Cardiac muscle cell (in vitro differentiated cells and primary cell): ENCODE measurements at places on chromosomes 13 and 19. TPM values are rescaled to one million over a fixed set of nuclear protein-coding genes. Genes with fewer than 3 reads are reported as not detected.
A peak's percentile ranks its signal among the peaks of the same experiment; 100 is the strongest.

The C19orf73 gene
- 2.1 and 12.5 TPM in 2 replicates for total RNA-seq

The COL4A2 gene
- total RNA-seq, result 285 and 516 TPM in 2 replicates

- DNase-seq, result no peak
These were observed 36.5 kb upstream of the SACS start for GRCh38 chr13:23469951-23470421.

- no peak for DNase-seq
These were observed 3.7 kb upstream of the DOCK9 start for GRCh38 chr13:98981369-98982080.

DNA sequence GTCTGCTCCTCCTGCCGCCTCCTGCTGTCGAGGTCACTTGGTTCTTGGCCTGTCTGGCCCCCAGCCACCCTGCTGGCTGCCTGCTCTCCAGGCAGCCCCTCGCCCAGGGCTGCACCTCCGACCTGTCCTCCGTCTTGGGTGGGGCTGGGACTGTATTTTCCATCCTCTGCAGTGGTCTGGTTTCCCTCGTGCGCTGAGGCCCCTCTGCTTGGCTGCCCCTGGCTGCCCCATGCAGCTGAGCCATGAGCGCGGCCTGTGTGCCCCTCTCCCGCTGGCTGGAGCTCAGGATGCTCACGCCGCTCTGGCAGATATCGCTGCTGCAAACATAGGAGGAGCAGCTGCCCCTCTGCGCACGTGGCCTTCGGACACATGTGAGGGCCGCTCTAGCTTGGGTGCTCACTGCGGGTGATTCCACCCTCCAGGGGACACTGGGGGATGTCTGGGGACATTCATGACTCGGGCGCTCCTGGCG lies 14.0 kb downstream of the UHRF1 start:
- DNase-seq, result no peak

GRCh38 chr13:100951016-100951415 lies 276.4 kb upstream of the TMTC4 start:
- DNase-seq, result no peak

- DNase-seq, result no peak
These were observed 2.8 kb upstream of the ZNF181 start for GRCh38 chr19:34731019-34731829.

DNA sequence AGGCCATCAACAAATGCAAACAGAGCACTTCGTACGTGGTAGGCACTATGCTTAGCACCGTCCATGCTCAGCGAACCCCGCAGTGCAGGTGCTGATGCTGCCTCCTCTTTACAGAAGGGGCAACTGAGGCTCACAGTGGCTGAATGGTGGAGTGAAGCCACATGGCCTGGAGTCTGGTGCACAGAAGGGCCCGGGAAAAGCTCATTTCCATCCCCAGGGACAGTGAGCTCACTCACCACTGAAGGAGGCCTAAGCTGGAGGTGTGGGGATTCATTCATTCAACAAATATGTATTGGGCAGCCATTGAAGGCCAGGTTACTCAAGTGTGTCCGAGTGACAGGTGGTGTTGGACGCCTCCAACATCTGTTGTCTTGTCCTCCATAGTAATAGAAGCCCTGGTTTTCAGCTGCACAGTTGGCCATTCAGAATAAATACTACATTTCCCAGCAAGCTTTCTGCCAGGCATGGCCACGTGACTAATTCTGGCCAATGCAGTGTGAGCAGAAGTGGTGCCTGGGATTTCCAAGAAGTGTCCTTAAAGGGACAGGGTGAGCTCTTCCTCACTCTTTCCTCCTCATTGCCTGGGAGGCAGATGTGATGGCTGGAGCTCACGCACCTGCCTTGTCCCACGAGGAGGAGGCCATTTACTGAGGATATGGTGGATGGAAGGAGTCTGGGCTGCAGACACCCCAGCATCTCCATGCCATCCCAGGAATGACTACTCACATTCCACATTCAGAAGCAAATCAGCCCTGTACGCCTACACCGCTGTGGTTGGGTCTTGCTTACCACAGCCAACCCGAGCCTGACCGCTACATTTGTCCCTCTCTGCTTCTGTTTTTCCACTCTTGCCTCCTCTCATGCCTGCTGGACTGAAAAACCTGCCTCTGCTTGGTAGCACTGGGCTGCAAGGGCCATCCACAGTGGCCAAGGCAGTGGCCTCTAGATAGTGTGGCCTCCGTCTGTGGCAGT lies 2.3 kb upstream of the ZNRF4 start:
- DNase-seq, result no peak

The TGFBR3L gene
- total RNA-seq, result 0.46 and 3.2 TPM in 2 replicates

GRCh38 chr13:104592545-104593250 lies 1526.5 kb upstream of the SLC10A2 start:
- DNase-seq, result no peak

- DNase-seq, result peak; percentile 11
These were observed 506 bp upstream of the GAS6 start for GRCh38 chr13:113864273-113864890.

The SCN1B gene
- total RNA-seq, result 1.2 and 4.2 TPM in 2 replicates

- DNase-seq, result no peak
These were observed 1697.7 kb downstream of the EFNB2 start for GRCh38 chr13:104837756-104838155.

DNA sequence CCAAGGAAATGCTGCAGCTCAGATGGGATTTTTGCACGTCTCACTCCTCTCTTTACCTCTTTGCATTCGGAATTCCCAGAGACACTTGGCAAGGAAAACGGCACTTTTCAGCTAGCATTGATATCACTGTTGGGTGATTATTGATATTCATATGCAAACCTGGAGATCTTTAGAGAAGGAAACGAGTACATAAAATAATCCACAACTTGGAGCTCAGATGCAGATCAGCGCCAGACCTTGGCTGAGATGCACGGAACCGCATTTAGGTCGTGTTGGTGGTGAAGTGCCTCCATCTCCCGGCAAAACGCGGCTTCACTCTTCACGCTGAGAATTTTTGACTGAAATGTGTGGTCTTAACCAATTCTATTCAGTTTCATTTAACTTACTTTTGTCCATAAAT lies 77.2 kb upstream of the ARHGEF7 start:
- no peak for DNase-seq

The OSCAR gene
- total RNA-seq, result not detected in 2 replicates

GRCh38 chr19:40464059-40465024 lies 1.2 kb downstream of the BLVRB start:
- DNase-seq, result peak; percentile 82

The POU2F2 gene
- not detected in 2 replicates for total RNA-seq

DNA sequence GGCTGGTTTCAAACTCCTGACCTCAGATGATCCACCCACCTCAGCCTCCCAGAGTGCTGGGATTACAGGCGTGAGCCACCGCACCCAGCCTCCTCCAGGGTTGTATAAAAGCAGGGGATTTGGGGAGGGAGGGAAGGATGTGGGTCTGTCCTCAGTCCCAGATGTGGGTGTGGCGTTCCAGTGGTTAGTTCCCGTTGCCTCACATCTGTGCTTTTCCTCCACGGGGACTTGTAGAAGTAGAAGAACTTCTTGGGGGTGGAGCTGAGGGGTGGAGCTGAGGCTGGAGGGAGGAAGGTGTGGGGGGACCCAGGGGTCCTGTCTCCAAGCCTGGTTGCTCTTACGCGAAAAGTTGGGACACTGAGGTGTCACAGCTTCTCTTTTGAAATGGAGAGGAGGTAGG lies 514 bp upstream of the MCEMP1 start:
- DNase-seq, result no peak

DNA sequence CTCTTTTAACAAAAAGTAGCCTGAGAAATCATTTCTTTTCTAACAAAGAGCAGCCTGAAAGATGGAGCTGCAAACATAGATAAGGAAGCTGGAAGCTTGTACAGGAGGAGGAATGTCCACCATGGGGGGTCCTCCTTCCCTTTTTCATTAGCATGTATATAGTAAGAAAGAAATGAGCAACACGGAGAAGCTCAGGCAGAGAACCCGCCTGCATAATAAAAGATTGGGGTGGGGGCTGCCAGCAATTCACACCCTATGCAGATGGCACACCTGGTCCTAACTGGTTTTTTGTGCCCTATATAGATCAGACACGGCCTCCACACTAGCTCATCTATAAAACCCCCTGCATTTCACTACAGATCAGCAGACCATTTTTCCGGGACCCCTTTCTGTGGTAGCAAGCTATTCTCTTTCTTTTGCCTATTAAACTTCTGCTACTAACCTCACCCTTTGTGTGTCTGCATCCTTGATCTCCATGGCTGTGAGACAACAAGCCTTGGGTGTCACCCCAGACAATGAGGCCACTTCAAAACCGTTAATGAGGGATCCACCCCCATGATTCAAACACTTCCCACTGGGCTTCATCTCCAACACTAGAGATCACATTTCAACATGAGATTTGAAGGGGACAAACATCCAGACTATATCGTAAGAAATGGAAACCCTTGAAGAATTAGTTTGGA lies 167.5 kb upstream of the FREM2 start:
- no peak for DNase-seq

The ZNF560 gene
- total RNA-seq, result 0.35 and 0.80 TPM in 2 replicates

The DCT gene
- total RNA-seq, result 0.18 TPM in 2 replicates

- no peak for DNase-seq
These were observed 110.7 kb upstream of the WASF3 start for GRCh38 chr13:26446751-26447150.

DNA sequence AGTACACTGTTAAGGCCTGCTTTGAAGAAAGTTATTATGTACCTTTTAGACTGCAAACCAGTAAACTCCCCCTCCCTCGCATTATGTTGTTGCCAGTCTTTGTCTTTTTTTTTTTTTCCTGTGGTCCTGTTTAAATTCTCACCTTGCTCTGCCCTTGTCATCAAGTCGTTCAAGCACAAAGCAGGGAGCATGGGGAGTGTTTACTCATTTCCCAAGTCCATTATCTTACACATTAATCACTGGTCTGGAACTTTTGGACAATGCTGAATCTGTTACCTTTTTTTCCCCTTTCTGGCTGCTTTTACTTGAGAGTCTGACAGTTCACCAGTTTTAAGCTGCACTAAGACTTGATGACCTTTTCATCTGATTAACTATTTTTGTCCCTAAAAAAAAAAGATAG lies 108.2 kb downstream of the DACH1 start:
- DNase-seq, result peak; percentile 36

DNA sequence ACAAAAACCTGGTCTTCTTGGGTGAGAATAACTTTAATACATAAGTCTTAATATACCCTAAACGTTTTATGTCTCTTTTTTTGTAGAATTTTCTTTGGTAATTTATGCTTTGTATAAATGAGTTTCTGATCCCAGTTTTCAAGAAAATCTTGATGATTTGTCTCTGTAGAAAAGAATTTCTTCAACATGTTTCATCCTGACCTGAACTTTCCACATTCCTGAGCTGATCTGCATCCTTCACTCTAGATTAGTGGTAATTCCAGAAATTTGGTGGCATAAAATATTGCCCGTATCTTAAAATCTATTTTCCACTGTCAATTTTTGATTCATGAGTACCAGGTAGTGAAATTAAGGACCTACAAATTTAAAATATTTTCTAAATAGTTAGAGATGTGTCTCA lies 16.3 kb downstream of the ZNF714 start:
- no peak for DNase-seq

DNA sequence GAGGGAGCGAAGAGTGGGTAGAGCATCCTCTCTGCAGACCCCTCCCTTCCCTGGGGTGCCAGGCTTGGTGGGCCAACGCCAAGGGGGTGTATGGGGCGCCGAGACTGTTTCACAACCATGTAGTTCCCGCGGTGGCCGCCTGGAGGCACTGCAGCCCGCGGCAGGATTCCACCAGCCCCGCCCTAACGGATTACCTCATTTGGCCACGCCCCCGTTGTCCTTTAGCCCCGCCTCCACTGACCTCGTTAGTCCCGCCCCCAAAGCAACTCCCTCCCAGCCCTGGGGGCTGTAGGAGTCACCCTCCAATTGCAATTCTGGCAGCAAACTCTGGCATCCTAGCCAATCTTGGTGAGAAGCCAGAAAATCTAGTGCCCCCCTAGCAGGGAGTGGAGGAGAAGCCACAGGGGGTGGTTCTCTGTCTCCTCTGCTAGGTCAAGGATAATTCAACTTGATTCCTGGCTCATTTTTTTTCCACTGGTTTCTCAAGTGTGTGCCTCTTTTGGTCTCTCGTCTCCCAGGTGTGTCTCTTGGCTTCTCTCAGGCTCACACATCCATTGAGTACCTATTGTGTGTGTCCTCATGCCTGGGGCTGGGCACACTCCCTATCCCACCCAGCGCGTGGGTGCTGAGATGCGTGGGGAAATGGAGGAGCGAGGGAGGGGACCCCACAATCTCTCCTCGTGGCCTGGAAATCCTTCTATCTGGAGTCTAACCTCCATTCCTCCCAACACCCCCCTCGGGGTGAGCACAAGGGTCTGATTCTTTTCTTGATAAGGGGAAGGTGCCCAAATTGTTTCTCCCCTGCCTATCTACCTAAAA lies 2.0 kb downstream of the OLFM2 start:
- peak; percentile 77 for DNase-seq

DNA sequence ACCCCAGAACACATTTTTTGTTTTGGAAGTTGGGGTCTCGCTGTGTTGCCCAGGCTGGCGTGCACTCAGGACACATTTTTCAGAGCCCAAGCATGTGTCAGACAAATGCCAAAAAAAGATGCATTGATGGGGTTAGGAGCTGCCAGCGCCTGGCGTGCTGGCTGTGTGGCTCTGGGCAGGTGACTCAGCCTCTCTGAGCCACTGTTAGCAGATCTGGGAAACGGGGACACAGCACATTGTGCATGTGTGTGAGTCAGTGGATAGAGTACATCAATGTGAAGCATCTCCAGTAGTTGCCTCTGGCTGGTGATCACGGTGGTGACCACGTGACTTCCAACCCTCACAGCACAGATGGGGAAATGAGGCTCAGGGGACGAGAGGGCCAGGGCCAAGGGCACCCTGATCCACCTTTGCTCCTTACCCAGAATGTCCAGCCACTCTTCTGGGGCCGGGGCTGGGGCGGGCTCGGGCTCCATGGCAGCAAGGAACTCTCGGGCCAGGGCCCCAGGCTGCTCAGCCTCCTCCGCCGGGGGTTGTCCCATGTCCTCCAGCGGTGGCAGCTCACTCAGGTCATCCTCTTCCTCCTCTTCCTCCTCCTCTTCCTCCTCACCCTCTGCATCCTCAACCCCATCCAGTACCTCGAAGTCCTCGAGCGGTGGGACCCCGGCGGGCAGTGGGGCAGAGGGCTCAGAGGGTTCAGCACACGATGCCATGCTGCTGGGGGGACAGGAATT lies 1.9 kb downstream of the FKBP8 start:
- no peak for DNase-seq

GRCh38 chr13:35690581-35691207 lies 214.2 kb upstream of the MAB21L1 start:
- DNase-seq, result no peak

The ZNF835 gene
- 0.11 and 0.98 TPM in 2 replicates for total RNA-seq

The KLHL1 gene
- not detected in 2 replicates for total RNA-seq

The PGLYRP2 gene
- total RNA-seq, result not detected in 2 replicates

GRCh38 chr19:49338691-49339300 lies 3.6 kb downstream of the CD37 start:
- DNase-seq, result peak; percentile 65

- DNase-seq, result peak; percentile 88
These were observed 2.7 kb upstream of the RASAL3 start for GRCh38 chr19:15466851-15467733.

- DNase-seq, result no peak
These were observed 95.0 kb downstream of the GPC5 start for GRCh38 chr13:91493442-91493841.

The RXFP2 gene
- total RNA-seq, result not detected in 2 replicates

The ICAM4 gene
- 21.8 and 23.4 TPM in 2 replicates for total RNA-seq
